ENCODE measurements at places on chromosomes 3 and 15. TPM values are rescaled to one million over a fixed set of nuclear protein-coding genes. Genes with fewer than 3 reads are reported as not detected.

The SEC22C gene
- 46.0 TPM for total RNA-seq

The CORO2B gene
- total RNA-seq, result 16.3 TPM

The ATP6V1A gene
- total RNA-seq, result 52.0 TPM

The RBPMS2 gene
- 2.6 TPM for total RNA-seq

The MITF gene
- 39.0 TPM for total RNA-seq

The TM4SF4 gene
- not detected for total RNA-seq

The TUSC7 gene
- not detected for total RNA-seq

The TMEM212 gene
- not detected for total RNA-seq

The FOXL2NB gene
- not detected for total RNA-seq

DNA sequence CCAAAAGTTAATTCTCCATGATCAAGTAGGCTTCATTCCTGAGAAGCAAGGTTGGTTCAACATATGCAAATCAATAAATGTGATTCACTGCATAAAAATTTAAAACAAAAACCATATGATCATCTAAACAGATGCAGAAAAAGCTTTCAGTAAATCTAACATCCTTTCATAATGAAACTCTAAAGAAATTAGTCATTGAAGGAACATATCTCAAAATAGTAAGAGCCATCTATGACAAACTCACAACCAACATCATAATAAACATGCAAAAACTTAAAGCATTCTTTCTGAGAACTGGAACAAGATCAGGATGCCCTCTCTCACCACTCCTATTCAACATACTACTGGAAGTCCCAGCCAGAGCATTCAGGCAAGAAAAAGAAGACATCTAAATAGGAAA is 254.1 kb downstream of the AGBL1 start:
- DNase-seq, result no peak

DNA sequence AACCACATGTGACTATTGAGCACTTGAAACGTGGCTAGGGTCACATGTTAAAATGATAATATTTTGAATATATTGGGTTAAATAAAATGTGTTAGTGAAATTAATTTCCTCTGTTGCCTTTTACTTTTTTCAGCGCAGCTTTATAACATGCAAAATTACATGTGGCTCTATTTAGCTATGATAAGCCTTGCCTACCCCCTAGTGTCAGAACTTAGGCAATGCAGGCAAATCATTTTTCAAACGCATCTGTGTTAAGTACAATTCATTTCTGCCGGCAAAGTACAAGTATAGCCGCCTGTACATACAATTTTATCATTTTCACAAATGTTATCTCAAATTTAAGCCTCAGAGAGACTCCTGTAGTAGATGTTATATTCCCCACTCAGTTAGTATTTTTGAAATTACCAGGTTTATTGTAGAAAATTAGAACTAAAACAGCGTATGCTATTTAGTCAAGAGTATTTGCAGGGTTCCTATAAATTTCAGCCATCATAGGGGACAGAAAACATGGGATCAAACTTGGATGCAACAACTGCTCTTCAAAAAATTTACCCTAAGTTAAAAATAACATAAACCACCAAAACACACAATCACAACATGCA is 56.1 kb downstream of the TAFA4 start:
- DNase-seq, result no peak

DNA sequence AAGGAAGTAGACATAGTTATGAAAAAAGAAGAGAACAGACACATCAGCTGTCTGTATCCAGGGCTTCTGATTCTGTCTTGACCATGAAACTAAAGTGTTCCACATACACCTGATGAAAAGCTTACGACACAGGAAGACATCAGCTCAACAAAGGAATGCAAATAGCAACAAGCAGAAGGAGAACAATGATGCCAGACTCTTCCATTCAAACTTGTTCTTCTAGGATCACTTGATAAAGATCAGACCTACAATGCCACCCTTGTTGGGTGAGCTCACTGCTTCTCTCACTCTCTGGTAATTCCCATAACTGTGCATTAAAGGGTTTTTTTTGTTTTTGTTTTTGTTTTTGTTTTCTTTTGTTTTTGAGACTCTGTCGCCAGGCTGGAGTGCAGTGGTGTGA is 49.7 kb downstream of the GATM start:
- DNase-seq, result no peak

DNA sequence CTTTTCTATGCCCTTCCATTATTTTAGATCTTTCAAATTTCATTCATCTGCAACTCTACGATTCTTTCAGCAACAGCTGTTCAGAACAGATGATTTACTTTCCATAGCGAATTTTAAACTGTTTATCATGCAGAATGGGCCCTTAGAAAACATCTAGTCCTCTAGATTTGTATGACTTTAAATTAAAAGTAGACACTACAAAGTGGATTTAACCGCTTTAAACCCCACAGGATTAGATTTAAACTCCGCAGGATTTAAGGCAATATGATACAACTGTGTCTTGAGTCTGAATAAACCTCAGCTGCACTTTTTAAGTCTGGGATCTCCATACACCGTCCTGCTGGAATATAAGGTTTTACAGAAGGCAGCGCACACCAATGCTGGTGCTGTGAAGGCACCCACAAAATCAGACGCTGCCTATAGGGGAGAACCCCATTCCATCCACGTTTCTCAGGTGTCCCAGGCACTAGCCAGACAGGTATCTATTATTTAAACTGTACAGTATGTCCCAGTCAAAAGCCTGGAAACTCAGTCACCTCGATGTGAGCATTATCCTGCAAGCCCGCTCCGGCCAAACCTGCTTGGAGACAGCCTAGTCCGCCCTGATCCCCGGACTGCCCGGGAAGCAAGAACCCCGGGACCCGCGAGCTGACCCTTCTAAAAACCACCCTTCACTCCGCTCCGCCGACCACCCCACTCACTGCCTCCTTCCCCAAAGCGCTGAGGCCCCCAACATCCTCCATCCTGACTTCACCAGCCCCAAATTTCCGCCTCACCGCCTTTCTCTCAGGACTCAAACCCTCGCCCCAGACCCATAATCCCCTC is 768 bp downstream of the ANO10 start:
- DNase-seq, result no peak

DNA sequence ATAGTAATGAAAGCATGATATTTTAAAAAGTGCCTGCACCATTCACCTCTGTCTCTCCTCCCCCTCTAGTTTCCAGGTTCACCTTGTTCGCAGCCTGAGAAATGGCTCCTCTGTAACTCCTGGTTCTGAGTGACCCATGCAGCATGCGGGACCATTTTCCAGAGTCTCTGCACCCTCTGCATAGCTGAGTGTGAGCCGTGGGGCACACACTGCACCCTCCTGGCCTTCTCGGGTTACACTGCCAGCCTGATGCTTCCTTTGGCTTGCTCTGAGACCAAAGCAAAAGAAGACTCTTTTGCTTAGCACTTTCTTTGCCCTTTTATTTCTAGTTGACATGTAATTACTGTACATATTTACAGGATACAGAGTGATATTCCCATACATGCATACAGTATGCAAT is 287.3 kb downstream of the GABRG3 start:
- DNase-seq, result no peak

GRCh38 chr3:67302489-67302888 is 304.4 kb downstream of the KBTBD8 start:
- DNase-seq, result no peak

DNA sequence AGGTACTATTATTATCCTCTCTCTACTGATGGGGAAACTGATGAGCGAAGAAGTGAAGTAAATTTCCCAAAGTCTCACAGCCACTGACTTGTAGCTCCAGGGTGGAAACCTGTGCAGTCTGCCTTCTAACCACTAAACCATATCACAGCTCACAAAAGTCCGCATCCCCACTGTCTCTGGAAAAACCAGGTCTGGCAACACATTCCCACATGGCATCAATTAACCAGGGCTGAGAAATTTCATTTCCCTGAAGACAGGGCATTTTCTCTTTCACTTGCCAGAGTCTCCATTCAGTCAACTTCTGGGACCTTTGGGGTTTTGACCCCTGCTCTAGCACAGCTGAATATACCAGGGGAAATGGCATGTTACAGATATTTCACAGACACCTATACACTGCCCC is 26.5 kb downstream of the FBXO40 start:
- DNase-seq, result no peak

- DNase-seq, result no peak
These were observed 143.3 kb downstream of the KLF13 start for GRCh38 chr15:31469786-31470525.

DNA sequence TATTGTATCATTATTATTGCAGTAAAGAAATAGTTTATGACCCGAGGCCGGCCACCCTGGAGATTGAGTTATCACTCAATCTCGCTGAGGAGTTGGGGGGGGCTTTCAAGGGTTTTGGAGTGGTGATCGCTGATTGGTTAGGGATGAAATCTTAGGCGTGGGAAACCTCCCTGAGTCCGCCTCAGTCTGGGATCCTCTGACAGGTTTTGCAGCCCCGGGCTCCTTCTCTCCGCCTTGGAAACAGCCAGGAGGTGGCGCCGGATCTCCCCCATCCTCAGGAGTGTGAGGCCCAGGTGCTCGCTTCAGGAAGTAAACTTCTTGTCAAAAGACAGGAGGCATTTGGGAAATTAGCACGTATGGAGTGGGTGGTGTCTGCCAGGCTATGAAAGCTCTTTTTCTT is 41.1 kb upstream of the SEC61A1 start:
- no peak for DNase-seq

DNA sequence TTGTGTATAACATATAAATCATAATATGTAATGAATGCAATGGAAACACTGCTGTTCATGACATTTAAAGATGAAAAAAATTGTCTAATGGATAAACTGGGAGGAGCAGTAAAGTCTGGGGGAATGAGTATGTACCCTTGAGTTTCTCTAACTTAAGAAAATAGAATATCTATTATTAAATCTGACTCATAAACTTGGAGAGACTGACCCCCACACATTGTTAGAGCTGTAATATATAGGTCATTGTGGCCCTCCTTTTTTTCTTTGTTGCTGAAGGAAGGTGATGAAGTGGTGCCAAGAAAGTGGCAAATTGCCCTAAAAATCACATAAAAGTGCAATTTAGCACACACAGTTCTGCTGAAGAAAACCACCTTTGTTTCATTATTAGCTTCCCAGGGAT is 389.8 kb upstream of the RARB start:
- DNase-seq, result no peak

Measured in omental fat pad (tissue), 4 donors.